Right kidney (tissue), 9 donors: ENCODE measurements at places on chromosomes 2 and 18.

GRCh38 chr2:240462073-240462706 is 26.7 kb downstream of the GPC1 start:
- DNase-seq = no peak

GRCh38 chr2:69366-70344 is 23.4 kb upstream of the FAM110C start:
- no peak for DNase-seq

DNA sequence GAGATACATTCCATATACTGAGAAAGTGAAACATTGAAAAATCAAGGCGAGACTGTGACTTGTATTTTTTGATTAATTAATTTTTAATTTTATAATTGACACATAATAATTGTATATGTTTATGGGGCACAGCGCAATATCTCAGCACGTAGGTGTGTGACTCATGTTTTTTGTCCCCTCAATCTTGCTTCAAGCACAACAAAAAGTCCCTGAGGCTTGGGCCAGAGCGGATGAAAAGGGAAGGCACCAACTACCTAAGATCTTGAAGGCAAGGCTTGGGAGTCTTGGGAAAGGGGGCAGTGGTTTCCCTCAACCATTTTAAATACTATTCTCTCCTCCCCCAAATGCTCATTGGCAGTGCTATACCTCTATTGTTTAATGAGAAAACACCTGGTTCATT is 9.9 kb downstream of the SGPP2 start:
- DNase-seq = no peak

- no peak for DNase-seq
Measured at GRCh38 chr2:127051116-127052056, 55.6 kb downstream of the BIN1 start.

GRCh38 chr2:143823296-143823695 is 694.1 kb downstream of the ARHGAP15 start:
- DNase-seq = no peak

- peak; percentile 15 for DNase-seq
Measured at GRCh38 chr2:207766041-207766551, 3.6 kb downstream of the FZD5 start.

GRCh38 chr2:160445673-160446072 is 47.9 kb downstream of the RBMS1 start:
- no peak for DNase-seq

- DNase-seq = no peak
Measured at GRCh38 chr2:3628241-3628679, 29.7 kb upstream of the ALLC start.

GRCh38 chr2:106208874-106209273 is 14.8 kb upstream of the UXS1 start:
- no peak for DNase-seq

DNA sequence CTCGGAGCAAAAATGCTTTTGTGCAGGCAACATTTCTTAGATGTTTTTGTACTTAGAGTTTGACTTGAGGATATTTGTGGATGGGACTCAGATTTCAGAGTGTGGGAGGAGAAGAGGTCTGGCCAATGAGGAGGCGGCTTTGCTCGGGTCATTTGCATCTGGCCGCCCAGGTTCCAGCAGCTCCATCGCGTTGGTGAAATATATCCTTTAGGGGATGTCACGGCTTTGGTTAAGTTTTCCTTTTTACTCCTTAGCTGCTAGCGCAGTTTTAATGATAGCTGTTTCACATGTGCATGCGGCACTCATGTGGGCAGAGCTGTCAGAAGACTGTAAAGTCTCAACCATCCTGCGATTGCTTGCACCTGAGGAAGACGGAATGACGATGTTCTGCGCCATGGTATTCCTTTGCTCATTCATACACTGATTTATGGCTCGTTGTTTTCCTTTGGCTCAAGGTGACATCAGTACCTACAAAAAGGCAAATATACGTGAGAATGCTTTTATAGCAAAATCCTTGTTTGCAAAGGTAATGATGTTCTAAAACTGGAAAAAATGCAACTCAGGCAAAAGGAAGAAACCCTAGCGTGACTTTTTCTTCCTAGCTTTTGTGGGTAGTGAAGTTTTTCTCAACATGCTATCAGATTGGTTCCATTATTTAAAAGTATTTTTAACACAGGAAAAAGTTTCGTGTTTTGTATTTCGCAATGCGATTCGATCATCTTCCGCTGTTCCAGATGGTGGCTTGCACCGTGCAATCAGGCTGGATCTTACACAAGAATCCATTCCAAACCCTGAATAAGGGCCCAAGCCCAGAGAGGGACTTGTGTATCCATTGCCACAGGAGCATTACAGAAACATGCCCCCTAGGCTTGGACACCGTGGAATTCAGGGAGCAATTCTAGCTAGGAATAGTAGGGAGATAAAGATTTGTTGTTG is 70.5 kb upstream of the ZNF516 start:
- DNase-seq = peak; percentile 64

DNA sequence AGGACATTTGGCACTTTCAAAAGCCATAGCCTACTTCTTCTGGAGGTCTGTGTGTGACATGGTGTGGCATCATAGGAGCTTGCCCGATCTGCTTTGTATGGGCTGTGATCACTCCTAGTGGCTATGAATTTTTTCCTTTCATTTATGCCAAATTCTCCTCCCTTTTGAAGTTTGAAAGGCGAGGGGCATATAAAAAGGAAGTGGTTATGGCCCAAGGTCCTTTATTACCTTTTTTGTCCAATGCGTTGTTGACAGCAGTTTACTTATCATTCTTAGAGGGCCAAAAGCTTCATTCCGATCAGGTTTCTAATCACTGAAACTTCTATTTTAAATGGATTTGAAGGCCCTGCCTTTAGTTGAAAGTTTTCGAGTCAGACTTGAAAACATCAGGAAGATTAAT is 224.3 kb upstream of the FOSL2 start:
- DNase-seq = no peak

DNA sequence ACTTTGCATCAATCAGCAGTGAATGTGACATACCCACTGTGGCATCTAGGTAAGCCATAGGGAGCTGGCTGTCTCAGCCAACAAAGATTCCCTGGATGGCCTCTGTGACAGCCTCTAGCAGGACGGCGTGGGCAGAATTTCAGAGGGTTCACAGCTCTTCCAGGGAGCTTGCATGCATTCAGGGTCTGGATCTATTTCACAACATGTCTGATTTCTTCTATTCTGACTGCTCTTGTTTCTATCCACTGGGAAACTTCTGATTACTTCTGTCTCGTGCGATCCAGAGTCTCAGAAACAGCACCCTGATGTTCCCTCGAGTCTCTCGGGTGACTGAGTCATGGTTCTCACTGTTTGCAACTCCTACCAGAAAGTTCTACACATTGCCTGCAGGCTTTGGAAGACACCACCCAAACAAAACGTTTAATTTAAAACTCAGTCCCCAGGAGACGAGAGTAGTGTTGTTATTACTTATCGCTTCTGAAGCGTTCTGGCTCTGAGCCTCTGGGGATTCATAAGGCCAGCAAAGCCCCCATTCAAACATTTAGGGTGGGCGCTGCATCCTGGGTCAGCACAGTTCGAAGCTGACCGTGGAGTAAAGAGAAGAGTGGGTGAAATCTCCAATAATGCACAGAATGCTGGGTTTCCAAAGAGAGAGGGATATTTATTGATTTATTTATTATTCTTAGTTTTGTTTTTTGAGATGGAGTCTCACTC is 41.9 kb upstream of the ODC1 start:
- no peak for DNase-seq

DNA sequence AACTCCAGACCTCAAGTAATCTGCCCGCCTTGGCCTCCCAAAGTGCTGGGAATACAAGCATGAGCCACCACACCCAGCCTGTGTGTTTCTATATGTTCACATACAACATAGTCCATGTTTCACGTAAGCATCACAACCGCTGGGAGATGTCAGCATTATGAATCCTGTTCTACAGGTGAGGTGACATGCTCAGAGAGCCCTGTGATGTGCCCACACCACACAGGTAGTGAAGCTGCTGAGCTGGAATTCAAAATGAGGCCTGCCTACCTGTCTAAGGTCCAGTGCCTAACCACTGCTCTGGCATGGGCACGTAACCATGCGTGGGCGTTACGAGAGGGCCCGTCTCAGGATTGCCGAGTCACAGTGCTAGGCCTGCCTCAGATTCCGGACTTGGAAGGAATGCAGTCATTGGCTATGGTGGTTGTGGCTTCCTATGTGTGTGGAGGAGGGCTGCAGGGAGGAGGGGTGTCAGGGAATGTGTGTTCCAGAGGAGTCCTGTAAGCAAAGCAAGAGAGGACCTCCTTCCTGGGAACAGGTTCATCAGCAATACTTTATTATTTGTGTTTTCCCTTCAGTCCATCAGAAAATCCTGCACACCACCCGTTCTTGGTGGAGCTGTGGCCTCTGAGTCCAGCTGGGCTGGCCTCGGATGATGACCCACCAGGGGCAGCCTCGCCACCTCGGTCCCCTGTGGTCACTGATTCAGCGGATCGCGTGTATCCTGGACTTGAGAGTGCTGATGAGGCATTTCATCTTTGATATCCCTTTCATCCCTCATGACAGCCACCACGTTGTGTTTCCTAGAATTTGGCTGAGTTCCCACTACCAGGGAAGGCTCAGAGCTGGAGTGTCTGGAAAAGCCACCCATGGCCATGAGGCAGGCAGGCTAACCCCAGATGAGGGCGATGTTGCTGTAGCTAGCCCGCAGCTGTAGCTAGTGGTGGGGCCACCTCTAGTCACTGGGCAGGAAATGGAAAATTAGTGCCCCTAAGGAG is 31.1 kb downstream of the HK2 start:
- peak; percentile 13 for DNase-seq

DNA sequence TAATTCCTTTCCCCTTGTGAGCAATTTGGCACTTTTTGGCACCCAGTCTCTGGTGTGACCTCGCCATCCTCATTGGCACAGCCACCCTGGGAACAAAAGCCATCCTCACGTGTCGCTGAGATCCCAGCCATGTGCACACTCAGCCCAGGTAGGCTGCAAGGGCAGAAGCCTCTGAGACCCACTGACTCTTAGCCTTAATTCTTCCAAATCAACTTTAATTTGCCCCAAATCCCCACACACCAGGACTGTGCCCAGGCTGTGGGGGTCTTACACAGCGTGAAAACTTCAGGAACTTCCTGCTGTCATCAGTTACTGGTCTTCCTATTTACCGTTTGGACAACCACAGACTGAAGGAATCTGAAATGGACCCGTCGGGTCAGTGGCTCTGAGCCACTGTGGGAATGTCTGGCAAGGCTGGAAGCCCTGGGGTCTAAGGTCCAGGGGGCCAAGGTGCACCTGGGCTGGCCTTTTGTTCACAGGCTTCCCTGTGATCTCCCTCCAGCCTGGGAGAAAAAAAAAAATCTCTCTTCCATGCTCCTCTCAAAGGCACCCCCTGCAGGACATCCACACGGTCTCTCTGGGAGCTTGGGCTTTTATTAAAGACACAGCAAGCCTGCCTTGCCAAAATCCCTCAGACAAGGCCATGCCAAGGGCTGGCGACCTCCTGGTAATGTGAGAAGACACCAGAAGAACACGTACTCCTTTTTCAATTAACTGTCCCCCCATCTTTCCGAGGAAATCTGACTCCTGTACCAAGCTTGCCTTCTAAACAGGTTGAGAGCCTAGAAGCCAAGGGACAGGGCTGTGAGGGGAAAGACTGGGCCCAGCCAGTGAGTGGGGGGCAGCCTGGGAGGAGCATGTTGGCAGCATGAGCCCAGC is 42.1 kb upstream of the LAPTM4A start:
- DNase-seq = peak; percentile 65

- no peak for DNase-seq
Measured at GRCh38 chr2:31168291-31168690, 30.1 kb upstream of the GALNT14 start.

- DNase-seq = no peak
Measured at GRCh38 chr18:14031053-14031452, 101.2 kb downstream of the ZNF519 start.

DNA sequence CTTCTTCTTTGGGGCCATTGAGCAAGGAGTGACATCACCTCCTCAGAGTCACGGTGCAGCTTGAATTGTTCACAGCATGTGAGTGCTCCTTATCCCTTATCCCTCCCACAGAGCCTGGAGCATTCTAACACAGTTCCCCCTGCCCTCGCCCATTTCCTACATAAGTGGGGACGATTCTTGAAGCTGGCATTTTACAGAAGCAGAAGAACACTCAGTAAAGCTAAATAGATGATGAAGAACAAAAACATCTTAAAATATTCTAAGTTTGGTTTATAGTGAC is 135.8 kb upstream of the APCDD1 start:
- no peak for DNase-seq

DNA sequence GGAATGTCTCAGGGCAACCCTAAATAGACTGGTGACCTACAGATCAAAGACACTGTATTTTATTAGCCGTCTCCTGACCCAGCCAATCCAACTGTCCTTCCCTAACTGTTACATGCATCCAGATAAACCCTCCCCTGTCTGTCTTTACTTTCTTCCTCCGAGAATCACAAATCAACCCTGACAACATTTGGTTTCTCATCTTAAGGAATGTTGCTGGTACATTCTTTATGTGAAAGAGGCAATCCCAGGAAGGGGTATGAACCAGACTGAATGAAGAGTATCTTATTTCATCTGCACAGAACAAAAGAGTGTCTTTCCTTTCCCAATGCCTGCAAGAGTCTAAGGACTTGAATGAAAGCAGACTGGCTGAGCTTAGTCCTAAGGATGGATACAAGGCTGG is 113.9 kb upstream of the LTBP1 start:
- peak; percentile 31 for DNase-seq

- DNase-seq = no peak
Measured at GRCh38 chr18:59344996-59345395, 14.1 kb downstream of the LMAN1 start.

DNA sequence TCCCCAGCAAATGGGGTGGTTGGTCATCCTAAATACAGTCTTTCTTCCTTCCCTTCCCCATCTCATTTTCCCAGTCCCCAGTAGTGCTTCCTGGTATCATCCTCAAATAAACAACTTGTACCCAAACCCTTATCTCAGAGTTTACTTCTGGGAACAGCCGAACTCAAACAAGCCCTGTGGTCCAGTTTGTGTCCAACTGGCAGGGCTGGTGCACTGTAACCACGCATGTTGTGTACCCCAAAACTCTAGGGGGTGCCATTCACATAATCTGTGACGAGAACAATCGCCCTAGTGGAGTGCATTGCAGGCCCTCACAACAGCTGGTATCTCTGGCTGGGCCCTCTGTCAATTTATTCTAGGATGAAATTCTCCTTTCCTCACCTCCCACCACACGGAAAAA is 366.2 kb downstream of the TNS1 start:
- no peak for DNase-seq

DNA sequence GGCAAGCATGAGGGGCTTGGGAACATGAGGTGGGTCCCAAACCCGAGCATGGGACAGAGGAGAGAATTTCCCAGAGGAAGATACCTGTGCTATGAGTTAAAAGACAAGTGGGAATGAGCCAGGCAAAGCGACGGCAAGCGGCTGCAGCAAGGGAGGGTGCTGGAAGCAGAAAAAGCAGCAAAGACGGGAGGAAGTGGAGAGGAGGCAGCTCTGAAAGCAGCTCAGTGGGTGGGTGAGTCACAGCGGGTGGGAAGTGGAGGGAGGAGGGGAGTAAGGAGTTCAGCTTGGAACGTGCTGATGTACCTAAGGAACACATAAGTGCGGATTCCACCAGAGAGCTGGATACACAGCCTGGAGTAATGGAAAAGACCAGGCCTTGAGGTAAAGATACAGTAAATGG is 41.4 kb downstream of the THUMPD2 start:
- DNase-seq = no peak
